Ovary (tissue), 10 donors: ENCODE measurements at places on chromosomes 7 and 10. TPM values are rescaled to one million over a fixed set of nuclear protein-coding genes. Genes with fewer than 3 reads are reported as not detected.

The ITIH5 gene
- 26.6 TPM for polyA plus RNA-seq

The SLC13A1 gene
- not detected for polyA plus RNA-seq

The SLC16A12 gene
- polyA plus RNA-seq, result 1.2 TPM

The PNLIPRP1 gene
- not detected for polyA plus RNA-seq

The HNRNPA2B1 gene
- 659 TPM for polyA plus RNA-seq

The MYO1G gene
- polyA plus RNA-seq, result 1.1 TPM

The NPY gene
- not detected for polyA plus RNA-seq

DNA sequence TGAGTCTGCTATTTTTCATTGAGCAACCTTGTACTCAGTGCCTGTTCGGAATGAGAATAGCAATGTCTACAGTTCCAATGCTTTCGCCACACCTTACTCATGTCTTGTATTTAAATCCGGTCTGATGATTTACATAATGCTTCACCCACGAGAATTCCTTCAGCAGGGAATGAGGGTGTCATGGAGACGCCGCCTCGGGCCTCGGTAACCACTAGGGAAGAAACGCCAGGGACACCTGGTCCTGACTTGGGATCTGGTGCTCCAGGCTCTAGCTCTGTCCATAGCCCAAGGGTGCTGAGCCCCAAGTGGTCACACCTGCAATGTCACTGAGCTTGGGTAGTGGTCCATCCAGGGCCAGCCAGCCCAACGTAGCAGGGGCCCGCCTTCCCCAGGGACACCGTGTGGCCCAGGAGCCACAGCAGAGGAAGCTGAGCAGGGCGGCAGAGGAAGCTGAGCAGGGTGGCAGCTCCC, 37.4 kb downstream of the PRKAG2 start:
- H3K27me3 ChIP-seq, result no peaks in the 10 kb centered on the region
- H3K4me3 ChIP-seq, result no peak overlapping the region
- H3K27ac ChIP-seq, result no peak overlapping the region
- no peaks in the 10 kb centered on the region for H3K36me3 ChIP-seq

DNA sequence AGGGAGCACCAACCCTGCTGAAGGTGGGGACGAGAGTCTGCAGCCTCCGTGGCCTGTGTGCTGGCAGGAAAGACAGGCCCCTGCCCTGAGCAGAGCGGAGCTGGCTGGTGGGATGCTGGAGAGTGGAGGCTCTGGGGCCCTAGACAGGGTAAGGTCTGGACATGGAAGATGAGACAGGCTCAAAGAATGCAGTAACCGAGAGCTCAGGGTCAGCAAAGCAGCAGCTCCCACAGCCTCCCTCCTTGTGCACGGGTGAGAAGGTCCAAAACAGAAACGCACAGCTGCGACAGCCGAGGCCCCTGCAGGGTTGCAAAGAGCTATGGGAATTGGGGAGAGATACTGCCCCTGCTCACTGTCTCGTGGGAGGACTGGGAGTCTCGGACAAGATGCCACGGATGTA, 80.5 kb downstream of the TNS3 start:
- peak; percentile 78 for DNase-seq
- no peak overlapping the region for H3K4me3 ChIP-seq
- H3K27me3 ChIP-seq, result no peaks in the 10 kb centered on the region
- H3K27ac ChIP-seq, result no peak overlapping the region
- H3K4me1 ChIP-seq, result peaks cover 28% of the 10 kb centered on the region

DNA sequence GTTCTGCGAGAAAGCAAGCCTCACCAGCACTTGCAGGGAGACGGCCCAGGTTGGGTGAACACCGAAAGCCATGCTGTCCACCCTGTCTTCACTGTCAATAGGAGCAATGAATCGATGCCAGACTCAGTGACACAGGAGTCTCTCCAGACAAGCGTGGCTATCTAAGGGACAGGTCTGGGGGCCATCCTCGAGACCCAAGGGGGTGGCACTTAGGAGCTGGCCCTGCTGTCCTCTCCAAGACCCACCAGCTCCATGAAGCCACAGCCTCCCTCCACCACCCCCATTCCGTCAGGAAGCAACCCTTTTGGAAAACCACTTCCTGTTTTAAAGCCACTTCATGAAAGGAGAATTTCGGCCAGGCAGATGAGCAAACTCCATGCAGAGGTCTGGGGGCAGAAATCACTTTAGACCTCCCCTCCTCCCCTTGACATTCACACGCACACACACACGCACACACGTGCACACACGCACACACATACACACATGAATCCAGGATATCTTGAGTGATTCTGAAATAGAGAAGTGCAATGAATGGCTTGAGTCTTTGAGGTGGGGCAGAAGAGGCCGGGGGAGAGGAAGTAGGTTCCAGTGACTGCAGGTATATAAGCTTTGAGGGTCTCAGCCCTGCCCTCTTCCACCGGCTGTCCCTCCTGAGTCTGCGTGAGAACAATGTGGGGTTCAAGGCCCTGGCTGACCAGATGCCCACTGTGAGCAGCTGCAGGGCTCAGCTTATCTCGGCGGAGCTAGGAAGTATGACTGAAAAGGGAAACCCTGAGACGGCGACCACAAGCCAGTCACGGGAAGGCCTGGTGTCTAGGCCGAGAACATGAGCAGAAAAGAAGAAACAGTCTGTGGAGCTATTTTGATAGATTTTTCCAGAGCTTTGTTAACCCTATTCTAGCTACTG, 25.0 kb downstream of the RGS10 start:
- H3K27me3 ChIP-seq, result no peaks in the 10 kb centered on the region
- no peaks in the 10 kb centered on the region for H3K36me3 ChIP-seq
- no peak overlapping the region for H3K27ac ChIP-seq

DNA sequence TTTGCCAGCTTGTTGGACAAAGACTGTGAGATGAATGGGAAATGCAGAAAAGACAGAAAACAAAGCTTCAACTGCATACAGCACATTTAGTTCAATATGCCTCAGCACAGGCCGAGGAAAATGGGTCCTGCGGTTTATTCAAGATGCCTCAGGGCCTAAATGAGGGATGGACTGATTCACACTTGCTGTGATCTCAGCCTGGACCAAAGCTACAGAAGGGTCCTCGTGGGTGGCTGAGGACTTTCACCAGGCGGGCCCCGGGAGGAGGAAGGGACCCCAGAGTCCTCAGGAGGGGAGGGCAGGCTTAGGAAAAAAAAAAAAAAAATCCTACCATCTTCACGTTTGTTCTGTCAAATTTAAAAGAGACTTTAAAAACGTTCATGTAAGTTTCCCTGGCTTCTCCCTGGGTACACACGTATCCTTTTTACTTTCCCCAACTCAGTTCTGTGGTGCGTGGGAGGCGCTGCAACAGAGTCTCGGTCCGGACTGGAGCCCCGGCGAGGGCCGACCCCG, 624 bp upstream of the ZNF783 start:
- H3K27ac ChIP-seq, result peak overlapping the region; percentile 46
- no peaks in the 10 kb centered on the region for H3K36me3 ChIP-seq
- no peaks in the 10 kb centered on the region for H3K4me1 ChIP-seq
- no peak for DNase-seq
- no peaks in the 10 kb centered on the region for H3K27me3 ChIP-seq
- H3K4me3 ChIP-seq, result peak overlapping the region; percentile 63

GRCh38 chr10:103892181-103892580, 25.8 kb downstream of the STN1 start:
- no peak for DNase-seq
- no peak overlapping the region for H3K4me3 ChIP-seq
- H3K36me3 ChIP-seq, result no peaks in the 10 kb centered on the region
- H3K4me1 ChIP-seq, result peaks cover 16% of the 10 kb centered on the region

GRCh38 chr10:5433182-5433581, 20.8 kb downstream of the NET1 start:
- H3K27ac ChIP-seq, result no peak overlapping the region
- no peaks in the 10 kb centered on the region for H3K4me1 ChIP-seq
- H3K27me3 ChIP-seq, result no peaks in the 10 kb centered on the region
- DNase-seq, result no peak
- no peaks in the 10 kb centered on the region for H3K36me3 ChIP-seq
- H3K4me3 ChIP-seq, result no peak overlapping the region

- no peak overlapping the region for H3K4me3 ChIP-seq
- H3K4me1 ChIP-seq, result no peaks in the 10 kb centered on the region
- DNase-seq, result no peak
- H3K36me3 ChIP-seq, result no peaks in the 10 kb centered on the region
- H3K27me3 ChIP-seq, result no peaks in the 10 kb centered on the region
Observed at GRCh38 chr10:92737484-92737883, 47.7 kb downstream of the HHEX start.

DNA sequence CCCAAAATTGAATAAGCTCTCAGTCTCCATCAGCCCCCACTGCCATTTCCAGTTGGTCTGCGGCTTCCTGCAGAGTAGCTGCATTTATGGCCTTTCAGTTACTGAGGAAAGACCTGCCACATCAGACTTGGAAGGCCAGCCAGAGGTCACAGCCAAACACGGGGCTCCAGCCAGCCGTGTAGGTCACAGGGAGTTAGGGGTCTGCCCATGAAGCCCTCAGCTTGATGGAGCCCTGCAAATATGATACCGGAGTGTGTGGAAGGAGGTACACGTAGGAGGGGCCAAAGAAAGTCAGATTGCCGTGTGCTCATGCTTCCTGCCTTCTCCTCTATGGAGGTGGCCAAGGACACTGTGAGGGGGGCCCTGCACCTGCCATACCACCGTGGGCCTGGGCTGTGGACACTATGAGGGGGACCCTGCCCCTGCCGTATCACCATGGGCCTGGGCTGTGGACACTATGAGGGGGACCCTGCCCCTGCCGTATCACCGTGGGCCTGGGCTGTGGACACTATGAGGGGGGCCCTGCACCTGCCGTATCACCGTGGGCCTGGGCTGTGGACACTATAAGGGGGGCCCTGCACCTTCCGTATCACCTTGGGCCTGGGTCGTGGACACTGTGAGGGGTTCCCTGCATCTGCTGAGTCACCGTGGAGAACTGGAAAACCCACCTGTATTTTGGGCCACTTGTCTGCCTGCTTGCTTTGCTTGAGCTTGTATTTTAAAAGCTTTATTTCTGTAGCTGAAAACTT, 335.7 kb upstream of the SHH start:
- no peaks in the 10 kb centered on the region for H3K36me3 ChIP-seq
- H3K27me3 ChIP-seq, result no peaks in the 10 kb centered on the region

DNA sequence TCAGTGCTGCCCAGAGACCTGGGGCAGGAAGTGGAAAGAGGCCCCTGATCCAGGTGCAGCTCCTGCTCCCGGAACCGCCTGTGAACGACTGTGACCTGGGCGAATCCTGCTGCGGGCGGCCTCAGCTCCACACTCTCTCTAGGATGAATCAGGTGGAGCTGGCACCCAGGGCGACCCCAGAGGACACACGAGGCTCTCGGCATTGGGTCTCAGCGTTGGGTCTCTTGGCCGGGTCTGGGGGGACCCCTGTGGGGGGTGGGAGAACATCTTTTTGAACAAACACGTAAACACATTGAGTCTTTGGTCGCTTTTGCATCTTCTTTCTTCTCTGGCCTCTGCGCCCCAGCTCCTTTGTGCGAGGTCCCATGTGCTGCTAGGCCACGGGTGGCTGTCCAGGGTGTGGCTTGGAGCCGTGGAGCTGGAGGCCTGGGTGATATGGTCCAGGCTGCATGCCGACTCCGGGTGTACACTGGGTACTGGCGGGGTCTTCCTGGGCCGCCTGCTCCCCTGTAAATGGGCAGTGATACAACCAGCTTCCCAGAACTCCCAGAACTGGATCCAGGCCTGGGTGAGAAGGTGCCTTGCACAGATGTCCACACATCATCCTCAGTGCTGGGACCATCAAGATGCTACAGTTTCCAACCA, 435.8 kb downstream of the DNAJB6 start:
- H3K4me1 ChIP-seq, result no peaks in the 10 kb centered on the region
- H3K27ac ChIP-seq, result no peak overlapping the region
- no peaks in the 10 kb centered on the region for H3K27me3 ChIP-seq
- H3K36me3 ChIP-seq, result no peaks in the 10 kb centered on the region

GRCh38 chr10:100045592-100045991, 35.8 kb upstream of the DNMBP start:
- peaks cover 7% of the 10 kb centered on the region for H3K4me1 ChIP-seq
- H3K36me3 ChIP-seq, result no peaks in the 10 kb centered on the region
- H3K4me3 ChIP-seq, result no peak overlapping the region

GRCh38 chr7:38306171-38306570, 32.7 kb upstream of the TARP start:
- DNase-seq, result no peak
- no peaks in the 10 kb centered on the region for H3K27me3 ChIP-seq
- H3K4me1 ChIP-seq, result peaks cover 1% of the 10 kb centered on the region
- no peaks in the 10 kb centered on the region for H3K36me3 ChIP-seq

DNA sequence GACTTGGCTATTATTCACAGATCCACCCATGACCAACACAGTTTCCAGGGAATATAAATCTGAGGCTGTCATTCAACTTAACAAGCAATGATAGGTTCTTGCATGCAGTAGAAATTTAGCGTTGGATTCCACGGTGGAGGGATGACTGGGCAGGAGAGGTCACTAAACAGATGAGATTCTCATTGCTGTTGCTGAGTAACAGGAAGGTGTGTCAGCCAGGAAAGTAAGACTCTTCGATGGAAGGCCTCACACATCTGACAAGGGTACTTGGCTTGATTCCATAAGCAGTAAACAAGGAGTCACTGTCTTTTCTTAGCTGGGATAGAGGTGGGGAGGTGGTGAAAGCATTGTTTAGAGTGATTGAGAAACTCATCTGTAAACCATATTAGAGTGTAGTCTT, 1152.0 kb downstream of the SORCS3 start:
- no peaks in the 10 kb centered on the region for H3K4me1 ChIP-seq
- no peaks in the 10 kb centered on the region for H3K27me3 ChIP-seq
- H3K4me3 ChIP-seq, result no peak overlapping the region
- no peak overlapping the region for H3K27ac ChIP-seq
